ENCODE measurements at places on chromosomes 3 and 15.

GRCh38 chr3:45210308-45211041 lies 15.6 kb downstream of the TMEM158 start:
- DNase-seq: no peak

GRCh38 chr3:141618103-141618910 lies 119.8 kb upstream of the RNF7 start:
- DNase-seq: no peak

- no peak for DNase-seq
These were observed 42.0 kb downstream of the SLC6A6 start for GRCh38 chr3:14444380-14444779.

DNA sequence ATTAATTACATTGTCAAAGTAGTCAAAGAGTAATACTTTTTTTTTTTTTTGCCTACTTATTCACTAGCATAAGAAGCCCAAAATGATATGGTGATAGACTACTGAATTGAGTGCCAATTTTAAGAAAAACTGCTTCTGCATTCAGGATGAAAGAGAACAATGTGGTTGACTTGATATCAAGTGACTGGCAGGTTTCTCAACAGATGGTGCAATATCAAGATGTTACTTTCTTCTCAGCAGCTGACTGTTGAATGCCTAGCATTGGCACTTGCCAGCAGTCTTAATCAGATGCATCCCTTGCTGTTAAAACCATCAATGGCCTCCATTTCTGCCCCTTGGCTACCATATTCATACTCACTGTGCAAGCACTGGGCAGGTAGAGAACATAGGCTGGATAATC lies 863.2 kb downstream of the GBE1 start:
- DNase-seq: no peak

- DNase-seq: no peak
These were observed 44.6 kb downstream of the CORO2B start for GRCh38 chr15:68623301-68623892.

DNA sequence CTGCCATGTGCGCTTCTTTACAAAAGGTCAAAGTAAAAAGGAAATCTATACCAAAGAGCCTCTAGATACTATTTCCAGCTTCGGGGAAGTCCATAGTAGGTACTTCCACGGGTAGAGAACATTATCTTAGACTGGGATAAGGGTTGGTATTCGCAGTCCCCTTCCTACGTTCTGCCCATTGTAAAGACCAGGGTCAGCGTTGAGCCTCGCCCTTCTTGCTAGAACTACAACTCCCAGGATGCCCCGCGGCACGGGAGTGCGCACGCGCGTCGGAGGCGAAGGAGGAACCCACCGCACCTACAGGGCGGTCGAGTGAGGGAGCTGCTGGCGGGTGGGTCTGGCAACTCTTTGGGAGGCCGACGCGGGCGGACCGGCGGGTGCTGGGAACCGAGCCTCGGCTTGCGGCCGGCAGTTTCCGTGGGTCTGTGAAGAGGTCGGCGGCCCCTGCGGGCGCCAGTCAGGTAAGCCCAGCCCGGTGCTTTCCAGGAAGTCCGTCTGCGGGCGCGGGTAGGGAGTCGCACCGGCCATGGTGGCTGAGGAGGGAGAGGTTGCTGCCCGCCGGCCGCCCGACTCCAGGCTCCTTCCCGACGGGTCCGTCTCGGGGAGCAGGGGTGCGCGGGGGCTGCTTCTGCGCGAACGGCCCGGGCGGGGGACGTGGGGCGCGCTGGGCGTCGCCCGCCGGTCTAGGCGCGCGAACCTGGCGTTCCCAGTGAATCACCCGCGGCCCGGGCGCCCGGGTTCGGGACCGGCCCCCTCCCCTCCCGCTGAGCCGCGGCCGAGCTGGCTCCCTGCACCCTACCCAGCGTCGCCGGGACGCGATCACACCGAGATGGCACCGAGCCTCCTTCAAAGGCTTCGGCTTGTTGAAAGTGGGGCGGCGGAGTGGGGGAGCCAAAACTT lies at the start of gene TMOD3:
TMOD3 (plus strand) TSS at position 278 of the 900 bp plus-strand sequence. CDS start 33,232 bp downstream, outside the sequence.
- DNase-seq: peak; percentile 73

- DNase-seq: no peak
These were observed 136.5 kb upstream of the AGBL1 start for GRCh38 chr15:85943151-85943550.

DNA sequence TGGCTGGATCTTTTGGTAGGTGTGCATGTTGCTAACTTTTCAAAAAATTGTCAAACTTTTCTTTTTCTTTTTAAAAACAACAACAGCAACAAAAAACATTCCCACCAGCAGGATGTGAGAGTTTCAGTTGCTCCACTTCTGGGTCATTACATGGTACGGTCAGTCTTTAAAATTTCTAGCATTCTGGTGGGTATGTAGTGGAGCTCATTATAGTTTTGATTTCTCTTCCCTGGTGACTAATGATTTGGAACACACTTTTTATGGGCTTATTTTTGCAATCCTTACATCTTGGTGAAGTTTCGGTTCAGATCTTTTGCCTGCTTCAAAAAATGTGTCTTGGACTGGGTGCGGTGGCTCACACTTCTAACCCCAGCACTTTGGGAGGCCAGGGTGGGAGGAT lies 19.3 kb downstream of the ATP1B3 start:
- DNase-seq: no peak

GRCh38 chr3:9727041-9727595 lies 4.4 kb upstream of the BRPF1 start:
- no peak for DNase-seq

DNA sequence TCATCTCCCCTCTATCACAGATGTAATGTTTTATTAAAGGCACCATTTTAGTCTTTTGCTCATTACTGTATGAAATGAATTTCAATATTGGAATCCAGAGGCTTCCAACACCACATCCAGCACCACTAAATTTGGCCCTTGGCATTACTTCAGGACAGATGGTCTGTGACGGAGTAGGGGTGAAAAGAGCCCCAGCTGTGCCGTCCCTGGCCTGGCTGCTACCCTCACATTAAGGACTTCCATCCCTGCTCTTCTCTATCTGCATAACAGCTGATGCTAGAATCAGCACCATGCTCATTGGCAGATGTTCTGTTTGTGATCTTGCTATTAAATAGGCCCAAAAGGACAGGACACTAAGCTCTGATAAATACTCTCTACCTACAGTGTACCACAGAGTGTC lies 152.9 kb downstream of the IL1RAP start:
- no peak for DNase-seq

- no peak for DNase-seq
These were observed 755.1 kb upstream of the EPHA6 start for GRCh38 chr3:96059301-96059700.

Measured in fibroblast of skin of left quadriceps (primary cell).